Occipital lobe (tissue), 3 donors: ENCODE measurements at places on chromosomes 4 and X. TPM values are rescaled to one million over a fixed set of nuclear protein-coding genes. Genes with fewer than 3 reads are reported as not detected.
A peak's percentile ranks its signal among the peaks of the same experiment; 100 is the strongest.

GRCh38 chr4:124144238-124144654 is 568.3 kb downstream of the ANKRD50 start:
- no peak for DNase-seq

DNA sequence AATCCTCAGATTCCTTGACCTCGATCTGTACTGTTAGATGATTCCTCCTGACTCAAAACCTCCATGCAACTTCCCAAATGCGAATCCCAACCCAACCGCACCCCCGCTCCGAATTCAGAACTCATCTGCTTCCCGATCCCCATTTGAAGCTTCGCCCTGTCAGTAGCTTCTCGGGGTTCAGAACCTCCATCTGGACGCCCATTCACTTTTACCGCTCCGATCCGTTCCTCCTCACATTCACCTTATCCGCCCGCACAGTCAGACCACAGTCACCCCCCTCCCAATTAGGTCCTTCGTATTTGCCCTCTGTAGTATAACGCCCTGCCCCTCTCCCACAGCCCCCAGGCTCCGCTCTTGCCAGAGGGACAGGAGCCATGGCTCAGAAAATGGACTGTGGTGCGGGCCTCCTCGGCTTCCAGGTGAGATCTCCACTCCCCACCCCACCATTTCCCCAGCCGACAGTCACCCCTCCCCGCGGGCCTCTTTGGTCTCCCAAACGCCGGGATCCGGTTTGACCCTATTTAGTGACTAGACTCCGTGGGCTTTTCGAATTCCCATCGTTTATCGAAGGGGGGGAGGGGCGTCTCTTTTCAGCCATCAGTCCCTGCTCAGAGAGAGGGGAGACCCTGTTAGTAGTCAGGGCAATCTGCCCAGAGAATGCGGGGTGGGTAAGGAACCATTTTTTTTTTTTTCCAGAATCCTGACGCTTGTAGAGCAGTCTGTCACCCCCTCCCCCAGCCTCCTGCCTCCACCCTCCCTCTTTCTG is 691 bp downstream of the MAGED1 start:
- DNase-seq: peak; percentile 4

The EPGN gene
- total RNA-seq: not detected

The SYN1 gene
- 17.5 TPM for total RNA-seq
